Activated CD4-positive, alpha-beta T cell treated with anti-CD3 and anti-CD28 coated beads, Interleukin-2, amount 50 U/mL, for 4 hours (primary cell): ENCODE measurements at places on chromosomes 7 and 10.

DNA sequence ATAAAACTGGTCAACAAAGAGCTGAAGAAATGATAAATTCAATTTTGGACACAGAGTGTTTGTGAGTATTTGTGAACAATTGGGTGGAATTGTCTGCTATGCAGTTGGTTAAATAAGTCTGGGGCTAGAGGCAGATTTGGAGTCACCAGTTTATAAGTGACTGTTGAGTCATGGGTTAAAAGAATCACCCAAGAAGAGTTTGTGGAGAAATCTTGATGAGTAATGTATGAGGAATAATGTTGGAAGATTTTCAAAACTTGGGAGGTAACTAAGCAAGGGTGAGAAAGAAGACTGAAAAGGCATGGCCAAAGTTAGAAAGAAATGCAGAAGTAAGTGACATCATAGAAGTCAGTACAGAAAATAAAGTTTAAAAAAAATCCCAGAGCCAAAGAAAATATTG lies 750.7 kb downstream of the MAGI2 start:
- DNase-seq, result no peak

DNA sequence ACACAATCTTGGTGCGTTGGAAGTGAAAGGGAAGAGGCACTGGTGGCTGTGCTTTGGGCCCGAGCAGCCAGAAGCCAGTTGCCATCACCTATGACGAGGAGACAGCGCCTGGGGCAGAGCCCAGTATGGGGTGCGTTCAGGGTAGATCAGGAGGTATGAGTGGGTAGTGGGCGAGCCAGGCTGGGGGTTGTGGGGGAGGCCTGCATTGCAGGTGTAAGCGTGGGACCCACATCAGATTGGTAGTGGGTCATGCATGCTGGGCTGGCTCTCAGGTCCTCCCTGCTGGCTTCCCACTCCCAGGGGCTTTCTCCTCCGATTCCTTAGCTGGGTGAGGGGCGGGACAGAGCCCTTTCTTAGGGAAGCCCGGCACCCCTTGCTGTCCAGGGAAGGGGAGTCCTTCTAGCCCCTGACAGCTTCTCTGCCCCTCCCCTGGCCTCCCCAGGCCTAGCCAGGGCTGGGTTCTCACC lies 445 bp upstream of the PVRIG start:
- peak; percentile 36 for DNase-seq

DNA sequence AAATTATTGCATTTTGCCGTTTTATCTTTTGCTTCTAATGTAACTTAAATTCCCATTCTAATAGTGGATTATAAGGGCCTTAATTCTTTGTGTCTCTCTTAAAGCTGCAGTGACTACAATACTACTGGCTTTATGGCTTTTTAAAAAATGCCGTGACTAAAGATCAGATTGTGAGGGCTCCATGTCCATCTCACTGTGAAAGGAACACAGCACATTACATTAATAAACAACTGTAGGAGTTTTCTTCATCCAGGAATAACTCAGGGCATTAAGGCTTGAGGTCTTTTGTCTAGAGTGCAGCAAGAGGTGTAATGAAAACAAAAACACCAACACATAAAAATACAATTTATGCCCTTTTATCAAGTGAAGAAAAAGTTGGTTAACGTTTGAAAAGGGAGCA lies 205.3 kb downstream of the SKAP2 start:
- DNase-seq, result no peak

GRCh38 chr7:142053988-142054387 lies 57.5 kb upstream of the MGAM2 start:
- DNase-seq, result no peak

GRCh38 chr10:10010397-10010796 lies 1007.3 kb upstream of the CELF2 start:
- no peak for DNase-seq

GRCh38 chr10:31100115-31100601 lies 68.5 kb upstream of the ZNF438 start:
- DNase-seq, result no peak

GRCh38 chr7:91596287-91596686 lies 284.2 kb downstream of the MTERF1 start:
- no peak for DNase-seq
